Common myeloid progenitor, CD34-positive (primary cell): ENCODE measurements at places on chromosomes 7 and 10.

- no peak for DNase-seq
These were observed 537.8 kb upstream of the AUTS2 start for GRCh38 chr7:69060516-69060915.

GRCh38 chr10:99337311-99337811, 8.2 kb downstream of the CNNM1 start:
- no peak for DNase-seq

GRCh38 chr10:46239993-46240683, 46.7 kb upstream of the ANTXRL start:
- DNase-seq: no peak

GRCh38 chr7:25967278-25968204, 184.5 kb upstream of the NFE2L3 start:
- no peak for DNase-seq

DNA sequence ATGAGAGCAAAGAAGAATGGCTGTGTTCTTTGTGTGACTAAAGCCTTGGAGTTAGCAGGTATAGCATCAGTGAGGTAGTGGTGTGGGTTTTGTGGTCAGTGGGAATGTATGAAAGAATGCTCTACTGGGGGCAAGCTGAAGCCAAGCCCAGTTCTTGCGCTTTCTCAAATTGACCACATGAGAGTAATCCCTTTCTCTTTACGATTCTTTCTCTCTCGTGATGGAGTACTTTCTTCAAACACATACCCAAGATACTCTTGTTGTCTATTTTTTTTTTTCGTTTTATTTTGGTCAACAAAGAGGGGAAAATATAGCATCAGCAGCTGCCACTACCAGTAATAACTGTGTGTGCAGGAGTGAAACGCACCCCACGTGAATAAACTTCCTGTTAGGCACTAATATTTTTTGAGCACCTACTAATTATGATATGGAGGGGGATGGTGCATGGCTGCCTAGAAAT, 8.4 kb upstream of the PANK1 start:
- no peak for DNase-seq

DNA sequence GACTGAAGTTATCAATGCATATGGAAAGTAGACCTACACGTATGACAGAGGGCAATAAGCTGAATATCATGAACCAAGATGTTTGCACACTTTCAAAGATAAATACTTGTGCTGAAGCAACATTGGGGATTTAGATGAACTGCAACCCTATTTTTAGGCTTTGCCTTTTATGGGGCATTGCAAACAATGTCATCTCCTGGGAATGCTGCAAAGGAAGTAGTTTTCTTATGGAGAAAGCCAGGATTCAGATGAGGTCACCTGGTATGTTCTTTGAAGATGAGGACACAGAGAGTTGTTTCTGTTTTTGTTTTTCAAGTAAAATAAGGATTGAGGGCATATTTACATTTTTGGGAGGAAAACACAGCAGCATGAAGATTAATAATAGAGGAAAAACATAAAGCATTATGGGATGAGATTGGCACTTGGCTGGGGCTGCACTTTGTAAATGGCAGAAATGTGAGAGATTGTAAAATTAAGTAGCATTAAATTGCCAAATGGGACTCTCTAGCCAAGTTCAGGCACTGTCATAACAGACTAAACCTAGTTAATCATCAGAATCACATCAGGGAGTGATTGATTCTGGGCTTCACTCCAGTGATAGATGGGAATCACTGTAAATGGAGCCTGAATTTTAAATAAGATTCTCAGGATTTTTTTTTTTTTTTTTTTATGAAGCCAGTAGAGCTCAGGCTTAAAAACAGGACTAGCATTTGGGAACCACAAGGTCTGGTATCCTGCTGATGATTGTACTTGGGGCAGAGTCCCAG, 63.1 kb downstream of the MALRD1 start:
- no peak for DNase-seq

- DNase-seq: peak; percentile 39
These were observed 196.2 kb downstream of the FANK1 start for GRCh38 chr10:126092366-126093215.

DNA sequence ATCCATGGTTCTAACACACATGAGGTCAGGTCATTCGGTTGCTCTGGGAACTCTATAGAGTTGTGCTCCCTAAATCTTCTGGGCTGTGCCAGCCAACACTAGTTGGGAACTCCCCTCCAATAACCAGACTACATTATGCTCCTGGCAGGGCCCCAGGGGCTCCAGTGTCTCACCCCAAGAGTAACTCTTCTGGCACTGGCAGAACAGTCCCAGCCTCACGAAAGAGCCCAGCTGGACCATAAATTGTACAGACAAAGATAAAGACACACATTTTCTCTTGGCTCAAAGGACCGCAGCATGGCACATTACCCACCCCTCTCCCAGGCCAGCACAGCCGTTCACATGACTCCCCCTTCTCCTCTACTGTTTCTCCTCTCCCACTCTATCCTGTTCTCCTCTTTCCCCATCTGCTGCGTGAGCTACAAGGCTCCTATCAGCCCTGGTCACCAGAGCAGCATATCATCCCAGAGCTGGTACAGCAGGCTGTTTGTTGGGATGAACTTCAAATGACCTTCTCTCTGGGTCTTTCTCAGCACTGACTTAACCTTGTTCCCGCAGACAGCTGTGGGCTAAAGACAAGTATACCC, 230.6 kb downstream of the PLXNA4 start:
- DNase-seq: no peak

DNA sequence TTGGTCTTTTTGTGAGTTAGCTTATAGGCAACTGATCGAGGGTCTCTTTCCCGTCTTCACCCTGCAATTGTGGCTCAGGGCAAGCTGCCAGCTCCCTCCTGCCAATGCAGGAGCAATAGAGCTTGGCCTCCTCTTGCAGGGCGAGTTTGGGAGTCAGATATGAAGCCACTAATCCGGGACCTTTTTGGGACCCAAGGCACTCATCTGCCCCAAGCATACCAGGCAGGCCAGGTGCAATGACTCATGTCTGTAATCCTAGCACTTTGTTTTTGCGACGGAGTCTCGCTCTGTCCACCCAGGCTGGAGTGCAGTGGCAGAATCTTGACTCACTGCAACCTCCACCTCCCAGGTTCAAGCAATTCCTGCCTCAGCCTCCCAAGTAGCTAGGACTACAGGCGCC, 21.1 kb downstream of the LIMK1 start:
- DNase-seq: no peak

- no peak for DNase-seq
These were observed 29.5 kb downstream of the WASL start for GRCh38 chr7:123719197-123719721.

GRCh38 chr7:148253629-148254028, 336.9 kb upstream of the C7orf33 start:
- no peak for DNase-seq

DNA sequence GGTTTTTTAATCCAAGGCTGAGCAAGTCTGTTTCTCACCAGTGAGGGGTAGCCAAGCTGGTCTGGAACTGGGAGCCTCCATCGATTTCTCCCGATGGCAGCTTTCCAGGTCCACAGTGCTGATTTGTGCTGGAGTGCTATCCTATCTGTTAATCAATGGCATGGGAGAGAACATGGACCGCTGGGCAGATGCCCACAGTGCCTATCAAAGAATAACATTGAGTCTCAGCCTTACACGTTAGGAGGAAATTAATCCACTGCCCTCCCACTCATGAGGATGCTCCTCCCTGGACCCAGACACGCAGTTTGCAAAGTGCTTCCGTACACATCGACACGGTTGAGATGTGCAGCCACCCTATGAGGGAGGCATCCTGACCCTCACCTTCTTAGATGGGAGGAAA, 36.0 kb upstream of the CUX1 start:
- no peak for DNase-seq

- DNase-seq: peak; percentile 1
These were observed 150.6 kb upstream of the NRG3 start for GRCh38 chr10:81724431-81724830.

DNA sequence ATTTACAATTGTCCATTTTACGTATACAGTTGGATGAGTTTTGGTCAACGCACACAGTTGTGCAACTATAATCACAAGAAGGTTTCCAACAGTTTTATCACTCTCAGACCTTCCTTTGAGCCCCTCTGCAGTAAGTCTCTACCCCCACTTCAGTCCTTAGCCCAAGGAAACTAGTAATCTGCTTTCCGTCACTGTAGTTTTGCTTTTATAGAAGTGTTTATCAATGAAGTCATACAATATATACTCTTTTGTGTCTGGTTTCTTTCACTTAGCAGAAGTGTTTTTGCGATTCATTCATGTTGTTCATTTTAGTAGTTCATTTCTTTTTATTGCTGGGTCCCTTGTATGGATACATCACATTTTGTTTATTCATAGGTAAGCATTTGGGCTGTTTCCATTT, 92.9 kb upstream of the PIP4K2A start:
- no peak for DNase-seq

- DNase-seq: peak; percentile 56
These were observed 16.0 kb downstream of the KAT6B start for GRCh38 chr10:74842301-74842954.

GRCh38 chr10:47287365-47287802, 12.6 kb upstream of the GDF10 start:
- no peak for DNase-seq

DNA sequence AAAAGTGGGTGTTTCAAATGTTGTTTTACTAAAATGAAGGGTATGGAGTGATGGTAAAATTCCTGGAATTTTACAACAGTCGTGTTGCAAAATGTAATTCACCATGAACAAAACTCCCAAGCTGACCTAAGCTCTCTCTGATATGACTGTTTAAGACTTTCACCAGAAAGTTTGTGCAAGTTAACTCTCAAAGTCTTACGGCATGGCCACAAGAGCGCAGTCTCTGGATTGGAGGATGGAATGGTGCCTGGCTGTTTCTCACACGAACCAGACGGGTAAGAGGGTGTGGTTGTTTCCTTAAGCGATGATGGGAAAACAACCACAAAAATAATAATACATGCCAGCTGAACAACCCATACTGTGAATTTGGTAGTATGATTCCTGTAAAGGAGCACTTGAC, 662.5 kb downstream of the KCNMA1 start:
- DNase-seq: no peak

GRCh38 chr7:103773726-103774125, 215.7 kb downstream of the RELN start:
- no peak for DNase-seq

DNA sequence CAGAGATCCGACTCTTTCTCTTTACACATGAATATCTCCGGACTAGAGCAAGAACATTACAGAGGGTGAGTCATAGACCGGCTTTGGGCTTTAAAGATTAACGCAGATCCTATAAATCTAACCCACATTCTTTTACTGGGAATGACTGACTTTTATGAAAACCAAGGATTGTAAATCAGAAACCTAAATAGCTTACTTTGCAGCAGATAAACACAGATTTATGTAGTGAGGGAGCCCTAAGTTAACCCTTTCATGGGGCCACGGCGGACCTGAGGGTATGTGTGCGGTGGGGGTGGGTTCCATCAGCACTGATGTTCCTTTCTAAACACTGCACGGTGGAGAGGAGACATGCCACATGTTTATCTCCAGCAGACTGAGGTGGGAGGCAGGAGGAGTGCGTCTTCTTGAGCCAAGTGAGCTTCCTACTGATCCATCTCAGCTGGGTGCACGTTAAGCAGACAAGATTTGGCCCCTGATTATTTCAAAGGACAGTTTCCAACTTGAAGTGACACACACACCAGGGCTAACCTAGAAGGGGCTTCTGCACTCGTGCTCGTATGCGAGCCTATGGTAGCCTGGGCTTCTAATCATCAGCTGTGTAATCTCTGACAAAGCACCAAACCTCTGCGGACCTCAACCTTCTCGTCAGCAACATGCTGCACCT, 127.6 kb downstream of the WDR11 start:
- DNase-seq: no peak

GRCh38 chr7:114936471-114936870, 14.6 kb downstream of the MDFIC start:
- DNase-seq: no peak

GRCh38 chr10:90306187-90306586, 551.7 kb downstream of the HTR7 start:
- DNase-seq: no peak

- DNase-seq: no peak
These were observed 26.2 kb downstream of the IDE start for GRCh38 chr10:92547676-92548075.

- DNase-seq: no peak
These were observed 2.2 kb upstream of the SUN3 start for GRCh38 chr7:48031111-48031510.

DNA sequence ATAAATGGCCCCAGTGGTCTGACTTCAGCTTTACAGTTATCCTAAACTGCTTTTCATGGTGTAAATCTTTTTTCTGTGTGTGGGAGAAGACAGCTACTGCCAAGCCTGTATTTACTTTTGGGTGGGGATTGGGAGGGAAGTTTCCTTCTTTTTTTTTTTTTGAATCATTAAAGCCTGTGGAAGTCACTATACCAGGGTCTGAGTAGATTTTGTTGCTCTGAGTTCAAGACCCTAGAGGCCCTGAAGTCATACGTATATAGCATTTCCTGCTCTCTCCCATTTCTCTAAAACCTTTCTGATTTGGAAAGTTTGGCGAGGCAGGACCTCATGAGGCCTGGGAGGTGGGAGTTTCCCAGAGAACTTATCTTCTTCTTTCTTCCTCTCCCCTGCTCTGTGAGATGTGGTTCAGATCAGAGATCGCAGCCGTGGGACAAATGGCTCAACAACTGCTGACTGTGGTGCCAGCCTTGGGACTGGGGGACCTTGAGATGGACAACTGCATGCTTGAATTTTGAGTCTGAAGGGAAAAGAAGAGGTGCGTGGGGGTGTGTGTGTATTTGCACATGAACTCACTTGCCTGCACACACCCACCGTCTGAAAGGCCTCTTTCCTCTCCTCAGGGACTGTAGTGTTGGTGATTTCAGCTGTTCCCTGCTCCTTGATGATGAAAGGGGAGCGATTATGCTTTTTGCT, 18.1 kb downstream of the LRMDA start:
- DNase-seq: no peak

DNA sequence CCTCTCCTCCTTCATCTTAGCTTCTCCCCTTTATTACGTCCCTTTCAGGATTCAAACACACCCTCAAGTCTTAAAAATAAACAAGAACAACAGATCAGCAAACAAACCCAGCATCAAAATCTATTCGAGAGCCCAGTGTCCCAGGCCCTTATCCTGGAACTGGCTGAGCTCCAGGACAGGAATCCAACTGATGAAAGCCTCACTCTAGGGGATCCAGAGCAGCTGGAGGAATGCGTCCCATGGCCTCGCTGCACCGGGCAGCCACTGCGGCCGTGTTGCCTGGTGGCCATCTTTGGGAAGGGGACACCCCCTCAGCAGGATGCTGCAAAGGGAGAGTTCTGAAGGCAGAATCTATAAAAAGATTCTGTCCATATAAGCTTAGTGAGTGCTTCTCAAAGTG, 156.5 kb upstream of the BMPER start:
- no peak for DNase-seq
